Renal pelvis (tissue), 12 donors: ENCODE measurements at places on chromosomes 5 and 9.
A peak's percentile ranks its signal among the peaks of the same experiment; 100 is the strongest.

GRCh38 chr5:150117945-150118560, 31.7 kb upstream of the CSF1R start:
- DNase-seq: no peak

- no peak for DNase-seq
Observed at GRCh38 chr9:114883709-114884108, 46.7 kb downstream of the TNFSF8 start.

DNA sequence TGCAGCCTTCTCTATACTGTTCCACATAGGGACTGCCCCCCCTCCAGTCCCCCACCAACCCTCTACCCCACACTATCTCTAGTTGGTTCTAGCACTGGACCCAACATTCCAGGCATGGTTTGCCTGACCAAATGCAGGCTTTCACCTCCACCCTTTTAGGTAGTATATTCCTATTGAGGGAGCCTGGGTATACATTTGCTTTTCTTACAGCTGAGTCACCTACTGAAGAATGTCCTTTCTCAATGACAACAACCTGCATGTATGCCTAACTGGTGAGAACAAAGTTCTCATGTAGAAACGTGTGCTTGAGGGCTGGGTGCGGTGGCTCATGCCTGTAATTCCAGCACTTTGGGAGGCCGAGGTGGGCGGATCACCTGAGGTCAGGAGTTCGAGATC, 8.2 kb downstream of the TNIP1 start:
- no peak for DNase-seq

- no peak for DNase-seq
Observed at GRCh38 chr5:167754501-167755021, 536.9 kb upstream of the WWC1 start.

DNA sequence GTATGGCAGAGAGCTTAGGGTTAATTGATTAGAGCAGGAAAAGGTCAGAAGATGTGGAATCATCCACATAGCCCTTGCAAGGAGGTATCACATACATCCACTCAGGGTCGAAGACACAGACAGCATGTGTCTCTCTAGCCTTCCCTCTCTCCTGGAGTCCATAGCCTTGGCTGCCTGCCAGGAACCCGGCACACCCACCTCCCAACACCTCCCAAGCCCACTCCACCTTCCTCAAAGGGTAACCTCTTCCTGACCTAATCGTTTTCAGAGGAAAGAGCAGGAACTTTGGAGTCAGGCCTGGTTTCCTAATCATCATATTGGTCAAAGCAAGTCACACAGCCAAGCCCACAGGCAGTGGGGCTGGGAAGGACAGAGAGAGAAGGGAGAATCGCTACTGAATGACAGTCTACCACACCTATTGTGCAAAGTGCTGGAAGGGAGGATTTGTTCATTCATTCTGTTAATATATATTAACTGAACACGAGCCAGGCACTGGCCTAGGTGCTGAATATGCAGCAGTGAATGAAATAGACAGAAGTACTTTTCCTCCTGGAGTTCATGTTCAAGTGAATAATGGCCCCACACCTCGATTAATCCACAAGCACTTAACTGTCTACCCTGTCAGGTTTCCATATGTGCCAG, 107.8 kb downstream of the KCNIP1 start:
- peak; percentile 39 for DNase-seq

DNA sequence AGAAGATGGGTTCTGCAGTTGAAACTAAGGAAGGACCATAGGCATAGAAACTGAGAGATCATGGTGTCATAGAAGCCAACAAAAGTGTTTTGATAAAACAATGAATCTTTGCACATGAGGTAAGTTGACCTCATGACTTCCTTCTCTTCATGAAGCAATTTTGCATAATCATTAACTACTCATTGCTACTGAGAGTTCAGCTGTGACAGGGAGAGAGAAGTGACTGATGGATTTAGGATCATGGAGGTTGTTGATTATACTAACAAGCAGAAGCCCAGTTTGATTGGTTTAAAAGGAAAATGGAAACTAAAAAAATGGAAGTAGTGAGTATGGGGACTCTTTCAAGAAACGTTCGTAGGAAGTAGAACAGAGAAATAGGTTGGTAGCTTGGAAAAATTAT, 51.2 kb downstream of the PARP8 start:
- no peak for DNase-seq

- no peak for DNase-seq
Observed at GRCh38 chr9:74697535-74697934, 190.2 kb downstream of the TRPM6 start.

DNA sequence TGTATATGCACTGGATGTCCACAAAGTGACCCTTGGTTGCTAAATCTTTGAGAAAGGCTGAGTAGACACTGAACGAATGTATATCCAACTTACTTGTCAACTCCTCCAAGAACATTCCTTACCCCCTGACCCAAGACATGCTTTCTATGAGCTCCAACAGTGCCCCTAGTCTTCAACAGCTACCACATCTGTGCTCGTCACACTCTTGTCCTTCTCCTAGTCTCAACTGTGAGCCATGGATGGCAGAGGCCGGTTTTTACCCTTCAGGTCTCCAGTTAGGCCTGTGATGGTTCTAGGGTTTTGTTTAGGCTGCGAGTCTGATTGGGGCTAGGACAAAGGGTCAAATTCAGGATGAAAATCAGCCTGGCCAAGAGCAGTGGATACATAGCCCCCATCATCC, 19.0 kb upstream of the GPX3 start:
- no peak for DNase-seq

DNA sequence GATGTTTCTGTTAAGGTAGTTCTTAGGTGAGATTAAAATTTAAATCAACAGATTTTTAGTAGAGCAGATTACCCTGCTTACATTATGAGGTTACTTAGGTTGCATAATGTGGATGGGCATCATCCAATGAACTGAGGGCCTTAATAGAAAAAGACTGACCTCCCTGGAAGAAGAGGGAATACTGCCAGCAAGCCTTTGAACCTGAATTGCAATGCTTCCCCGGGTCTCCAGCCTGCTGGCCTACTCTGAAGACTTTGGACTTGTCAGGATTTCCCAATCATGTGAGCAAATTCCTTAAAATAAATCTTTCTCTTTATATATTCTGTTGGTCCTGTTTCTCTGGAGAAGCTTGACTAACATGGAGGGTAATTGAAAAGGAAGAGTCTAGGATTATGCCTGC, 542.1 kb upstream of the ARRDC3 start:
- DNase-seq: no peak

DNA sequence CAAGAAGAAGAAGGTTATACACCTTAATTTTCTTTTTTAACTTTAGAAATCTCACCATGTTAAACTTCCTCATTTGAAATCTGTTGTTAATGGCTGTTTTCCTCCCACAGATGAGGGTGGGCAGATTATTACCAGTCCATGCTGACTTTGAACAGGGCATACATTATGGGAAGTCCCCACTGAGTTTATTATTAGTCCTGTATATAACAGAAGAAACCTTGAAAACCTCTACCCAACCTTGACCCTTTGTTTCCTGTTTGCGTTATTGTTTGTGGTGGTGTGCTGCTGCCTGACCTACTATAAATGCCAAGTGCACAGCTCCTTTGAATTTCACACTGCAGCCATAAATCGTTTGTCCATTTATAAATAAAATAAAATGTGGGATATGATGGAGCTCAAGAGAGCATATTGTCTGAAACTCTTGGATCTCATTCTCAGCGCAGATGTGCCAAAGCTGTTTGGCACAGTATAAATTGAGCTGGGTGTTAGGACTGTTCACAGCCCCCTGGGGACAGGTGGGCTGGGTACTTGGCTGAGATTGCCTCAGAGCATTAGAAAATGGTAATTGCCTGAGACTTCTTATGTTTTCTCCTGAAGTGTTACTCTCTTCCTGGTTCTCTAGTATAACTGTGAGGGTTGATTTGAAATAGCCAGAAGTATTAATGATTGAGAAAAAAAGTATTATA, 139.6 kb downstream of the SPATA31D1 start:
- no peak for DNase-seq

- no peak for DNase-seq
Observed at GRCh38 chr5:5800801-5801761, 378.6 kb downstream of the ICE1 start.

DNA sequence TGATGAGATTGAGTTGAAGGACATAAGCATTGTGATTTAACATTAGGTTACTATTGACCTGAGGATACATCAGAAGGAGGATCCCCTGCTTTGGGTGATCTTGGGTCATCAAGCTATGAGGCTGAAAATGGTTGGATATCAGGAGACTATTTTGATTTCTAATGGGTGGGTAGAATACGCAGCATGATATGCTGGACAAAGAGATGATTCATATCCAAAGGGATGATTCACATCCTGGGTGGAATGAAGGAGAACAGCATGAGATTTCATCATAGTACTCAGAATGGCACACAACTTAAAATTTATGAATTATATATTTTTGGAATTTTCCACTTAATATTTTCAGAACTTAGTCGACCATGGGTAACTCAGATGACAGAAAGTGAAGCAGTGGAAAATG, 1759.5 kb upstream of the C9orf72 start:
- no peak for DNase-seq

- DNase-seq: no peak
Observed at GRCh38 chr9:82539856-82540579, 522.9 kb downstream of the RASEF start.

GRCh38 chr9:37119907-37120842, at the start of gene ZCCHC7:
TSS of gene ZCCHC7 (plus strand) at chr9:37120574.
- peak; percentile 95 for DNase-seq

DNA sequence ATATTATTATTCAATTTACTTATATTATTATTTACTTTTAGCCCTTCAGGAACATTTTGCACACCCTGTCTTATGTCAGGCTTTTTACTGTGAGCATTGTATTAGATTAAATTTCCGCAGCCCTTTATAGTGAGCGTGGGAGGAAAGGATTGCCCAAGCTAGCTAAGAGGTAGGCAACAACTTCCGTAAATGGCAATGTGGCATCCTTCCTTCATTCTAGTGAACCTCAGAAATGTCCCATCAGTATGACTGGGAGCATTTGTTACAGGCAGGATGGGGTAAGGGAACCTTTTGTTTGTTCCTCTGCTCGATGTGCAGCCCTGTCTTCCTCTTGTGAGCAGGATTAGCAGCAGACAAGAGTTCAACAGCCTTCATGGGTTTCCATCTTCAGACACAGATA, 6.2 kb upstream of the CD180 start:
- no peak for DNase-seq

DNA sequence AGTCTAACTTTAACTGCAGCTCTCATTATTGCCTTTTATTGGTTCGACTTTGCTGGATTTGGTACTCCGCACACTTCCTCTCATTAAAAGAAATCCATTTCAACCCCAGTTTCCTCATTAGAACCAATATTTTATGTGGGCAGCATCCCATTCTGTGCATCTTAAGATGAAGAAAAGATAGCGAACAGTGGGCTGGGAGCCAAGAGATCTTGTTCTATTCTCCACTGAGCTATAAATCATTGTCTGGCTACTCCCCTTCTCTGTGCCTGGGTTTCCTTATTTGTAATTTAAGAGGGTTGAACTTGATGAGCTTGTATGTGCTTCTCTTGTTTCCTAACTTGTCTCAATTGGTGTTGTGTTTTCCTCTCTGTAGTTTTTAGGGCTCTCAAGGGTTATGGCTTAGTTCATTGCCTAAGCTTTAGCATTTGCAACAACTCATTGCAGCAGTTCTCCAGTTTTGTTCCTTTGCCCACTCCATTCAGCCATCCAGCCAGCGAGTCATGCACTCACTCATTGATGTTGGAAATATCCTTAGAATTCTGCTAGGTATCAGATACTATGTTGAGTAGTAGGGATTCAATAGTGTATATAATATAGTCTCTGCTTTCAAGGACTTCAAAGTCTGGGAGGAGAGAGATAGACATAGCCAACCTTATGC, 273.3 kb upstream of the TNC start:
- DNase-seq: peak; percentile 75

GRCh38 chr5:439636-440035, 3.3 kb upstream of the EXOC3 start:
- DNase-seq: no peak

GRCh38 chr5:57895766-57896165, 413.2 kb upstream of the ACTBL2 start:
- no peak for DNase-seq

GRCh38 chr9:16230731-16231130, 639.7 kb downstream of the BNC2 start:
- no peak for DNase-seq

- no peak for DNase-seq
Observed at GRCh38 chr5:159972538-159973362, 36.2 kb upstream of the TTC1 start.

DNA sequence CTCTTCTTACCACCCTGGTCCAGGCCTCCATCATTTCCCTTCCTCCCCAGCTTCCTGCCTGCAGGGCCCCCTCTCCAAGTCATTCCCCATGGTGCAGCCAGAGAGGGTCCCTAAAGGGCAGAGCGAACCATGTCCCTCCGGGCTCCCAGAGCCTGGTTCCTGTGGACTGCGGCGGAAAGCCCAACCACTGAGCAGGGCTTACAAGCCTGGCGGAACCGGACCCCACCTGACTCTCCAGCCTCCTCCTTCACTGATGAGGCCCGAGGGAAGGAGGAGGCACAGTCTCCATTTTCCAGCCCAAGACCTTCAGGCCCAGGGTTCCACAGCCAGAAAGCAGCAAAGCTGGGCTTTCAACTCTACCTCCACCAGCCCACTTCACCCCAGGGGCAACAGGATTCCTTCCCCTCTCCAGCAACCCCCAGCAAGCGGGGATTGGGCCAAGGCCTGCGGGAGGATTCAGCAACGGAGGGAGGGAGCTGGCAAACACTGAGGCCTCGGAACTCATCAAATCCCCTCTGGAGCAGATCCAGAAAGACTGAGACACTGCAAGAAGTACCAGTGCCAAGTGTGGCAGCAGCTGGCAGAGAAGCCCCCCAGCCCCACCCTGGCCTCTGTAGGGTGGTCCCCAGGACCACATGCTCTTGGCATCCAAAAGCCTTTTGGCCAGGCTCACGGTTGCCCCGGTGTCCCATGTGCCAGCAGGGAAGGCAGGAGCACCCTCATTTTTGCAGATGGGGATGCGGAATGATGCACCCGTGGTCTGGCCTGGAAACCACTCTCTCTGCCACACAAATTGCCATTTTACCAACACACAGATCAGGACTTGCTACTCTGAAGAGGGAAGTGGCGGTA, 3.1 kb downstream of the FAM163B start:
- DNase-seq: no peak

- peak; percentile 24 for DNase-seq
Observed at GRCh38 chr5:80055491-80056170, 20.5 kb downstream of the THBS4 start.
